ENCODE measurements at places on chromosomes 7 and 10. TPM values are rescaled to one million over a fixed set of nuclear protein-coding genes. Genes with fewer than 3 reads are reported as not detected.

Gene LRRC72
- not detected for total RNA-seq

Gene CADPS2
- 13.2 TPM for total RNA-seq

Gene PARD3
- 55.3 TPM for total RNA-seq

Gene CRYGN
- total RNA-seq, result not detected

Gene SORBS1
- 10.1 TPM for total RNA-seq

Gene ACSM6
- total RNA-seq, result not detected

Gene PSD
- total RNA-seq, result 0.09 TPM

Gene NSUN5
- 48.6 TPM for total RNA-seq
